Iris pigment epithelial cell (primary cell): ENCODE measurements at places on chromosomes 2 and 18.

DNA sequence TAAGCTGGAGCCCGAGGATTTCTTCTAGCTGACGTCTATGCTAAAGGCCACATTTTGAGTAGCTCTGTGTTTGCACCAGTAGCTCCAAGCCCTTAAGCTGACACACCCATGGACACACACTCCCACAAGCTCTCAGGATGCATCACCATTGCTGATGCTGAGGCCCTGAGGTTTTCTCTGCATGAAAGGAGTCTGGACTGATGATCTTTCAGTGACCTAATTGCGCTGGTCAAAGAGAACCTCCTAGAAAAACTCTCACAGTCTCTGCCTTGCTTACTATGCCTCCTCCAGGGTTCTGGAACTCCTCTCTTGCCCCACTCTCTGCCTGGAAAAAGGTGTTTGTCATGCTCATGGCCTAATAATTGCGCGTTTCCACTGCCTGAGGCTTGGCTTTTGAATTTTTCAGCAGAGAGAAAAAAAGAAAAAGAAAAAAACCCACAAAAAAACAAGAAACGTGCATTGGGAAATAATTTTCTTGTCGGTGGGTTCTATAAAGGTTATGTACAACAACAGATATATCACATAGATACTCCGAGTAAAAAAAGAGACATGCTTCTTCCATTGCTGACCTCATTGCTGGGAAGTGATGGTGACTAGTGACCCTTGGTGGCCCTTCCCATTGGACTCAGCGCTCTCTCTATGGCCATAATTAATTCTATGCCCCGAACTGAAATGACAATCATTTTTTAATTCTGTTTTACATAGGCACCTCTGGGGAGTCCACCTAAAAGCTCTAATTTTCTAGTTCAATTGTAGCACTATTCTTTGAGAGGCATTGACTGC, 297.0 kb downstream of the TDRD15 start:
- DNase-seq = no peak

DNA sequence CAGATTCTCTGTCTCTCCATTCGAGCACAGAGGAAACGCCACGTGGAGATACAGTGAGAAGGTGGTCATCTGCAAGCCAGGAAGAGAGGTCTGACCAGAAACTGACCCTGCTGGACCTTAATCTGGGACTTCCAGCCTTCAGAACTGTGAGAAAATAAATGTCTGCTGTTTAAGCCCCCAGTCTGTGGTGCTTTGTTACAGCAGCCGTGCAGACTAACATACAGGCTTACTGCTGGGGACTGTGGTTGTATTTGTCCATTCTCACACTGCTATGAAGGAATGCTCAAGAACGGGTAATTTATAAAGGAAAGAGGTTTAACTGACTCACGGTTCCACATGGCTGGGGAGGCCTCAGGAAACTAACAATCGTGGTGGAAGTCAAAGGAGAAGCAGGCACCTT, 432.7 kb downstream of the IRS1 start:
- DNase-seq = no peak

GRCh38 chr2:70871398-70872211, 36.0 kb upstream of the CD207 start:
- DNase-seq = peak; percentile 67

- peak; percentile 36 for DNase-seq
These were observed 479.3 kb downstream of the CPS1 start for GRCh38 chr2:211035548-211036185.

DNA sequence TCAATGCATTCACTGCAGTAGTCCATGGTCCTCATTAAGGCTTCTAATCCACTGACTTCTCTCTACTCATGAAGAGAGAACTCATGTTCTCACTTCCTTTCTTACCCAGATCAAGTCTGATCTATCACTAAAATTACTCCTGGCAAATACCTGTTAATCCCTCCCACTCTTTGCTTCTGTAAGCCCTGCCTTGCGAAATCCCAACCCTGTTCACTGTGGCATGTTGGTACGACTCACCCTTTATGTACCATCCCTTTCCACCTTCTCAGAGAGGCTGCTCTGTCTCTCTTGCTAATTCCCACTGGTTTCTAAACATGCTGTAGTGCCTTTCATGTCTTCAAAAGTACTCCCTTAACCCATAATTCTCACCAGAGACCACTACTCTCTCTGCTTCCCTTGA, 272.2 kb upstream of the ACVR2A start:
- no peak for DNase-seq

DNA sequence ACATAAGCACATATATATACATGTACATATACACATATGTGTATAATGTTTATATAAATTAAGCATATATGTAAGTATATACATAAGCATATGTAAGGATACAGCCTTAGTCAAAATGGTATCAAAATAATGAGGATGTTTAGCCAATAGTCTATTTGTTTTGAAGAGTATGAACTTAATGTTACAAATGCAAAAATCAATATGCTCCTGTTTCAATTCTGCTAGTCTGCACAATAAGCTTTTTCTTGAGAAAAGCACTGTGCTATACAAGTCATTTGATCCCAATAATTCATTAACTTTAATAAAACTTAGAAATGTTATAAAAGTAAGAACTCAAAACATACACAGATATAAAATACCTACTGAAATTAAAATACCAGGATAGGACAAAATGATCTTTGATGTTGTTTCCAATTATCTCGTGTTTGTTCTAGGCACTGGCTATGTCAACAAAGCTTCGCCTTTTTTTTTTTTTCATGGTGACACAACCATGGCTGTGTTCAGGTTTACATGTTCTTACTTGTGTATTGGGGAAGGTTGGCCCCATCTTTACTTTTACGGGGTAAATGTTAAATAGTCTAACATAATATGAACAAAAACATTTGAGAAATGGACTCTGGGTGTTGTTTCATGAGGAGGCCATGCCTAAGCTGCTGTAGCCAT, 271.1 kb upstream of the CDH19 start:
- DNase-seq = no peak

- no peak for DNase-seq
These were observed 2.0 kb downstream of the GIGYF2 start for GRCh38 chr2:232699110-232699509.

DNA sequence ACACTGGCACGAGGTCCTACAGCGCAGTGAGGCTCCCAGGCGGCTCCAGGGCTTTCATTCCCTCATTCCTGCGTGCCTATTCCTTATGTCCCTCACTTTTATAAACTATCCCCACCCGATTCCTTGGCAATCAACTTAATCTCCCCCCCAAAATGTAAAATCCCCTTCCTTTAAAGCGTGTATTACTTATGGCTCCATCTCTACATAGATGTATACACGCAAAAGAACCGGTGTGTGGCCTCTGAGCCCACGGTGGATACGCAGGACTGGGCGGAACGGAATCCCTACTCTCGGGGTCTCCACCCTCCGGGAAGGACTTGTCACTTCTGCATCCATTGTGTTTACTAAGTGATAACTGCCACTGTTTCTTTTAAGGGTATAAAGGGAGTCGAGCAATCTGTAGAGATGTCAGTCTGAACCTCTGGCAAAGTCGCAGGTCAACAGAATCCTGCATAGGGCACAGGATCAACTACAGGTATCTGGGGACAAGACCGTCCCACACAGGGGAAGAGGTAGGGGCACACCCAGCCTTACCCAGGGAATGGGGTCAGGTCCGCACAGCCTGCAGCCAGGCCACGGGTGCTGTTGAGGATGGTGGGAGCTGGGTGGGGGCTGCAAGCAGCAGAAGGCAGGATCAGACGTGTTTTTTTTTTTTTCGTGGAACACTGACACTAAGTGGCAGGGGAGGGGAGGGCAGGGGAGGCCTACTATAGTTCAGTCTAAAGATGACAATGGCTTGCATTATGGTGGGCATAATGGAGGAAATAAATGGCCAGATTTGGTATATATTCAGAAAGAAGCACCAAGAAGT, 42.1 kb downstream of the HDLBP start:
- no peak for DNase-seq

DNA sequence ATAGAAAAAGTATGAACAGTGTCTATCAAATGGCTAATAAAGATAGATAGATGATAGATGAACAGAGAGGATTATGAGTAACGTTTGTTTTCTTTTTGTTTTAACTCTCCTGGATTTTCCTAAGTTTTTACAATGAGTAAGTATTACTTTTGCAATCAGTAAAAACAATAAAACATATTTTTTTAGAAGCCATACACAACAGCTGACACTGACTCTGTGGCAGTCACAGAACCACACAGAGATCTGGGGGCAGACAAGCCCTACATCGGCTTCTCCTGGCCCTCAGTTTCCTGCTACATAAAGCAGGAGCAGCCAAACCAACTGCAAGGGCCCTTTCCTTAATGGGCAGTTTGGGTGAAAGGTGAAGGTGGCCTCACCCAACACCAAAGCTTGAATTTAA, 63.6 kb downstream of the ANTXR1 start:
- DNase-seq = no peak

GRCh38 chr2:177832611-177833433, 239.8 kb downstream of the PDE11A start:
- no peak for DNase-seq

- no peak for DNase-seq
These were observed 268.7 kb upstream of the SETBP1 start for GRCh38 chr18:44411976-44412375.

DNA sequence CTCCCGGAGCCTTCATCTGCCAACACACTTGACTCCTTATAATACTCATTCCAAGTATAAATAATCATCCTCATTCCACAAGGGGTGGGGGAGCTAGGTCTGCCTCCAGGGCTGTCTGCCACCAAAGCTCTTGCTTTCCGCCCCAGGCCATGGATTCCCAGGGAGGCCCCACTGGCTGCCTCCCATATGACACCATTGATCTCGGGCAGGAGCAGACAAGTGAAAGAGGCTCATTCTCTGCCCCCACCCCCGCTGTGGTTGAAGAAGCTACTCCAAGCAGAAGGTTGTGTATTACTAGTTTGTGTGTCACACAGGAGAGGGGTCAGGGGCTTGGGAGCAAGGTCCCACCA, 99.5 kb downstream of the MRO start:
- no peak for DNase-seq

- peak; percentile 63 for DNase-seq
These were observed 281.0 kb downstream of the PRKCE start for GRCh38 chr2:45932278-45932975.

DNA sequence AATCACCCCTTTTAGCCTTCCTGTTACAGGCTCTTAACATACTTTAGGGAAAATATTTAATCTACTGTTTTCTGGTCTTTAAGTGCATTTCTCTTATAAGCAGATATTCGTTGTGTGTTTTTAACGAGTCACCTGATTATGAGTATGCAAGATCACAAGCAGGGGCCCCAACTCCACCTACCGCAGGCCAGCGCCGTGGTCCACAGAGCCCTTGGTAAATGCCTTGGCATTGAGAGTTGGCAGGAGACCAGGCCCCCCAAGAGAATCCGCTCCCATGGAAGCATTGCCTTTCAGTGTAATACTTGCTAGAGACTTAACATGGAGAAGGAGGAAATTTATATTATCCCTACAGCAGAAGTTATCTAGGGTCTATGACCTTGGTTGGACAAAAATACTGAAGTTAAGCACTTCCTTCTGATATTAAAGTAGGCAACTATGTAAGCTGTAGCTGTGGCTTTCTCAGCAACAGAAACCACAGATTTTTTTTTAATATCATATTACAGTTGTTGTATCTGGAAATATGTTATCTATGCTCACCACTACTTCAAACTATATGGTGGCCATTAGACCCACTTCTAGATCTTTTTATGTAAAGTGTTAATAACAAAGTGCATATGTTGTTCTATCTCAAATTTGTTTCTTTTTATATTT, 241.8 kb upstream of the MGAT5 start:
- peak; percentile 12 for DNase-seq

DNA sequence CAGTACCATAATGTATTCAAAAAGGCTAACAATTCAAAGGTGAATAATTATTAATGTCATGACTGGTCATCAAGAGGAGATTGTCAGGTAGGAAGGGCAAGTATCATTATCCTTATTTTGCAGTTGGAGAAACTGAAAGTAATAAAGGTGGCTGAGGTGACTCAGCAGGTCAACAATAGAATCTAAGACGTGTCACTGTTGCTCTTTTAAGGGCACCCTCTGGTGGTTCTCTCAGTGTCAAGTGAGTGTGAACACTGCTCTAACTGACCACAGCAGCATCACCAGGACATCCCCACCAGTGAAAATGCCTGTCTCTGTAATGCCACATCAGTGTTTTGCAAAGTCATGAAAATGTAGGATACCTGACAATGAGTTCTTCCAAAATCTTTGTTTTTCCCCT, 69.7 kb downstream of the DCC start:
- no peak for DNase-seq

DNA sequence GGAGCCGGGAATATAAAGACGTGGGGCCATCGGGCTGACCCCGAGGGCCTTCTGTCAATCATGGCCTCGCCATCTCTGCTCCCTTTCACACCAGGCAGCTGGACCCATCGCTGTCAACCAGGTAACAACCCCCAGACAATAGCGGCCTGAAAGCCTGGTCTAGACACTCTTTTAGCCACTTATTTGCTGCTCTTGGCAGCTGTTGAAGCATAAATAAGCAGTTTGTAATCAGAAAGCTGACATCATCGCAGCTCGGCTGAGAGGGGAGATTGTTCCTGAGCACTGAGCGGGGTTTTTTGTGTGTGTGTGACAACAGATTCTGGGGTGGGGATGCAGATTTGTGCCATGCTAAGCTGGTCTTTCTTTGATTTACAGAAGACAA, 423.6 kb upstream of the POU3F3 start:
- no peak for DNase-seq

- DNase-seq = no peak
These were observed 63.9 kb upstream of the PHLPP1 start for GRCh38 chr18:62651276-62652056.

DNA sequence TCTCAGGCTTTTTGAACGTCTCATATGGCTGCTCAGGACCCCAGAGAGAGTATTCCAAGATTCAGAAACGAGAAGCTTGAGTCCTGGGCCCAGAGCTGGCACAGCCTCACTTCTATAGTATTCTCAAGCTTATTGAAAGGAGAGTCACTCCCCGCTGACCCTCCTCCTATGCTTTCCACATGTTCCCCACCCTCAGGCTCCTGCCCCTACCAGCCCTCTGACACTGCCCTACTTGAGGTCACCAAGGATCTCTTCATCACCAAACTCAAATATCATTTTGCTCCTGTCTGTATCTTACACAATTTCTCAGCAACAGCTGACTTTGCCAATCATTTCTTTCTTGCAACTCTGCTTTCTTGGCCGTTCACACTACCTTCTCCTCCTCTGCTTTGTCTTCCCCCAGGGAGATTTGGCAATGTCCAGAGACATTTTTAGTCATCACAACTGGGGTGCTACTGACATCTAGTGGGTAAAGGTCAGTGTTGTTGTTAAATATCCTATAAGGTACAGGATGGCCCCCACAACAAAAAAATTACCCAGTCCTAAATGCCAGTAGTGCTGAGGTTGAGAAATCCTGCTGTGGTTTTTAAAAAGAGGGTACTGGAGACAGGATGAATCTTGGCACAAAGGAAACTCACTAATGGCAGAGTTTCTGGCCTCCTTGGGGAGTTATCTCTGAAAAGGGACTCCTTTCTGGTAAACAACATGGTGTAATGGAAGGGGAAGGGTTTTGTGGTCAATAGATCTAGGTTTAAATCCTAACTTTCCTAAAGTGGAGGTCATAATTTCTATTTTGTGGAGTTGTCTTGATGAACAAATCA, 26.9 kb upstream of the INSIG2 start:
- DNase-seq = peak; percentile 80
